ENCODE measurements at places on chromosomes 7 and 10. TPM values are rescaled to one million over a fixed set of nuclear protein-coding genes. Genes with fewer than 3 reads are reported as not detected.

LYZL1 gene
- not detected for total RNA-seq

ZP3 gene
- 22.4 TPM for total RNA-seq

GRCh38 chr10:100311298-100311697, 18.7 kb downstream of the PKD2L1 start:
- DNase-seq, result no peak

DNA sequence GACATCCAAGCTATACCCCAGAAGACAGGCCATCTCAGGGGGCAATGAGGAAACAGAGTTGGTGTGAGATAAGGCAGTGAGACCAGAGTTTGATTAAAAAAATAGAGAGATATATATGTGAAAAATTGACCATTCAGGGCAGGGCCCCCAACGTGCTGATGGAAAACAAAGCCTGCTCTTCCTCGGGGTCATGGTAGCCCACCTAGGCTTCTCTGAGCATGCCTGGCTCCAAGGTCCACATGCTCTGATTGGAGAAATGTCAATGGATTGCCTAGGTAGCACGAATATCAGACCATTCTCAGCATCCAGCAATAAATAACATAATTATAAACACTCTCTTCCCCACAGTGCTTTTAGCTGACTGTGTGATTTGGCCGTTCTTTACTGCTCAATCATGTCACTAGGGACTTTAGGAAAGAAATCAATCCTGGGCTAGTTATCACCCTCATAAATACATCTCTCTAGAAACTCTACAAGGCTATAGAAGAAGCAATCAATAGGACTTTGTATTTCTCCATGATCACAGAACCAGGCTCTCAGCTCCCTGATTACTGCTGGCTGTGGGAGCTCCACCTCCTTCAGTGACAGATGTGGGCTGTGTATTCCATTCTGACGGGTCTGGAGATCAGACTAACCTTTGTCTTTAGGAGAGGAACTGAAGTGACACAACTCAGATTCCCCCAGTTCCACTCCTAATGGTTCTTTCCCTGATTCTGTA, 766.4 kb downstream of the GRID1 start:
- DNase-seq, result no peak

- no peak for DNase-seq
These were observed 46.2 kb downstream of the RGS10 start for GRCh38 chr10:119496273-119496672.

DNA sequence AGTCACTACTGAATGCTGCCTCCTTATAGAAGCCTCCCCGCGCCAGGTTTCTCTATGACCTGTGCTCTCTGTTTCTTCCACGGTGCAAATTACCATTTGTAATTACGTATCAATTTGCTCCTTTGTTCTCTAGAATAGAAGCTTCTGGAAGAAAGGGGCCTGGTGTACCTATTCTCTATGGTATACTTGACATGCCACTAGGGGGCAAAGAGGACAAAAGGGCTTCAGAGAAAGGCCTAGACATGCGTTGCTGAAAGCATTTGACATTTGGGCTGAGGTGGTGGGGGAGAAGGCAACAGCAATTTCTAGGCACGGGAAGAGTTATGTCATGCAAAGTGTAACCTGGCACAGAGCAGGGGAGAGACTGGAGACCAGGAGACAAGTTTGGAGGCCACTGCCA, 148.7 kb downstream of the WDR11 start:
- DNase-seq, result no peak

GRCh38 chr7:143882604-143883078, 19.3 kb downstream of the TCAF1 start:
- DNase-seq, result no peak

GRCh38 chr10:19014498-19014897, 34.1 kb upstream of the MALRD1 start:
- DNase-seq, result no peak

DNA sequence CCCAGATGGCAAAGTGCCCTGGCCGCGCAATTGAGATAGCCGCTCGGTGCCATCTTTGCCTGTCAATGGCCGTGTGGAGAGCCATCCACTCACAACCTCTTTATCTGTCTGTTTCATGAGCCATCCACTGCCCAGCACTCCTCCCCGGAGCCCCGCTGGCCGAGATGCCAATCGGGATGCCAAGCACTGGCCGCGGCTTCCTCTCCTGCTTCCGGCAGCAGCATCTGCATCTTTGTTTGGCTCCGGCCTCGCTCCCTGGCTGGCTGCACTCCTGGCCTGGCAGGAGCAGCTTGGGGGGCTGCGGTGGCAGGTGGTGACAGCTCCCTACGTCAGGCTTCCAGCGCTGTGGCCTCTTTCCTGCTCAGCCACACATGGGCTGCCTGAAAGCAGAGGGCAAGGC, 231.7 kb downstream of the USP6NL start:
- DNase-seq, result no peak

All from HFFc6 (cell line).